ENCODE measurements at places on chromosomes 4 and X. TPM values are rescaled to one million over a fixed set of nuclear protein-coding genes. Genes with fewer than 3 reads are reported as not detected.

DNA sequence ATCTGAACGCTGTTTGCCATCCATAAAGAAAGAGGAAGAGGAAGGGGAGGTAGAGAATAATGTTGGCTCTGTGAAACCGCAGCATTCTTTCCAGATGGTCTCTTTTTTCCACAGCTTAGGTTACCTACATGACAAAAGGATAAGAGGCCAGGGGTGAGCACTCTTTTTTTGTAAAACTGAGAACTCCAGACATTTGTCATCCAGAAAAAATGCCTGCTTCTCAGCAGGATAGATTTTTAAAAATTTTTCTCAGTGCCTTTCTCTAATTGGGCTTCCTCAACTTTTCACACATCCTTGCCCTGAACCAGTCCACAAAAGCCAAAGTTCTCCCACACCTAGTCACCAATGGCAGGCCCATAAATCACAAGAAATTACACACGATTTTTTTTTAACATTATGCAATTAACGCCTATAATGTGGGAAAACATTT is 158.1 kb upstream of the TENM3 start:
- DNase-seq, result no peak

KIAA1210 gene
- total RNA-seq, result 0.24 TPM

- no peak for DNase-seq
Observed at GRCh38 chr4:126267689-126268088, 952.9 kb downstream of the FAT4 start.

- no peak for DNase-seq
Observed at GRCh38 chrX:108332281-108332680, 105.9 kb downstream of the COL4A6 start.

PRRG3 gene
- total RNA-seq, result 0.24 TPM

MAOA gene
- total RNA-seq, result 12.5 TPM

DNA sequence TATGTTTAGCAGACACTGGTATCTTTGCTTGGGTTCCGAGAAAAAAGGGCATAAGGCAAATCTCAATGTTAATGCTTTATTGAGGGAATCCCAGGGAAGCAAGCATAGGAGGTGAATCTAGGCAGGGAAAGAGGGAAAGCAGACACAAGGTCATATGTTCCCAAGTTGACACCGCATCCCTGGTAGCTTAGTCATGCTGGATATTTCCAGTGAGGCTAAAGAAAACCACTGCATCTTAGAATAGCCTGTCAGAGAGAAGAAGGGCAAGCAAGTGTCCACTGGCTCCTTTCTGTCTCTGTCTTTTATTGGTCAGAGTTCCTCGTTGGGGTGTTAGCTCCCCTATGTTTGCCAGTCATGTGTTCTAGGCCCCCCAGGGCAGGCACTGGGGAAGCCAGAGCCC is 104.7 kb downstream of the NKX6-1 start:
- no peak for DNase-seq

CYSLTR1 gene
- 8.2 TPM for total RNA-seq

CENPE gene
- 4.3 TPM for total RNA-seq

- DNase-seq, result no peak
Observed at GRCh38 chrX:32524385-32524784, 687.0 kb downstream of the DMD start.

RPS6KA6 gene
- total RNA-seq, result 2.2 TPM

All from umbilical cord (tissue), 2 donors.